GM12878 (cell line): ENCODE measurements at places on chromosomes 11 and 22. TPM values are rescaled to one million over a fixed set of nuclear protein-coding genes. Genes with fewer than 3 reads are reported as not detected.

Gene APOBEC3G
- 102 and 103 TPM in 2 replicates for total RNA-seq

Gene BRD1
- total RNA-seq = 26.4 and 26.9 TPM in 2 replicates

Gene ASCL2
- total RNA-seq = not detected in 2 replicates

Gene RASD2
- total RNA-seq = not detected in 2 replicates

Gene LGALS1
- 636 and 637 TPM in 2 replicates for total RNA-seq

Gene MMP12
- not detected in 2 replicates for total RNA-seq

Gene GAL3ST3
- total RNA-seq = not detected in 2 replicates

Gene C11orf86
- not detected in 2 replicates for total RNA-seq

Gene ELF5
- not detected in 2 replicates for total RNA-seq

Gene TPBGL
- not detected in 2 replicates for total RNA-seq

Gene SHANK3
- total RNA-seq = 0.08 and 0.10 TPM in 2 replicates

Gene KCNA4
- total RNA-seq = not detected in 2 replicates

Gene GUCY1A2
- 0.03 and 0.05 TPM in 2 replicates for total RNA-seq

Gene HTR3B
- total RNA-seq = not detected in 2 replicates

Gene VWCE
- 2.7 and 4.0 TPM in 2 replicates for total RNA-seq

Gene CHADL
- total RNA-seq = not detected in 2 replicates

Gene CNIH2
- total RNA-seq = 1.2 and 2.0 TPM in 2 replicates

Gene TUBA8
- 21.0 and 21.1 TPM in 2 replicates for total RNA-seq

Gene SMC1B
- total RNA-seq = not detected in 2 replicates

Gene TSSC4
- 52.6 and 55.4 TPM in 2 replicates for total RNA-seq

Gene LRP4
- total RNA-seq = 0.21 TPM in 1 of 2 replicates, not detected in the other

Gene OR52I1
- total RNA-seq = not detected in 2 replicates

Gene ZNRD2
- 62.0 and 63.3 TPM in 2 replicates for total RNA-seq

Gene HEPHL1
- total RNA-seq = not detected in 2 replicates

Gene OR5AK2
- total RNA-seq = not detected in 2 replicates

Gene CSF2RB
- 8.9 and 9.4 TPM in 2 replicates for total RNA-seq

Gene SLC22A8
- not detected in 2 replicates for total RNA-seq

Gene HBE1
- total RNA-seq = 0.82 and 2.7 TPM in 2 replicates

Gene PHOX2A
- not detected in 2 replicates for total RNA-seq

Gene OVOL1
- total RNA-seq = not detected in 2 replicates

Gene PRODH
- 0.13 TPM in 1 of 2 replicates, not detected in the other for total RNA-seq

Gene DYNC2H1
- total RNA-seq = 0.23 and 0.29 TPM in 2 replicates

Gene SAA4
- total RNA-seq = not detected in 2 replicates

Gene KRTAP5-10
- total RNA-seq = not detected in 2 replicates
